ENCODE measurements at places on chromosomes 12 and 14.

DNA sequence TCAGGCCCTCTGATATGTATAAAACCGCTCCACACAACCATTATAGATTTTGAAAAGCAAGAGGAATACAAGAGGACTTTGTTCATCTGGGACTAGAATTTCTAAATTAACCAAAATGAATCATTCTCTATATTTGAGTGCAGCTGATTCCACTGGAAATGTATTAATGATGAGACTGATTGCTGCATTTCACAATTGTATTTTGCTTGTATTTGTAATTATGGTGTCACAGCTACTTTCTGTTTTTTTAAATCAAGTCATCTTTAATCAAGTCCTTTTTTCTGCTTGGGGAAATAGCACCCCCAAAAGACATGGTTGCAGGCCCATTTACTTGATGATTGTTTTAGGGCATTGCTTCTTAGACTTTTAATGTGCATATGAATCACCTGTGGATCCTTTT, 162.4 kb downstream of the KICS2 start:
- no peak for DNase-seq

GRCh38 chr12:48034835-48035805, 30.8 kb upstream of the COL2A1 start:
- DNase-seq: no peak

DNA sequence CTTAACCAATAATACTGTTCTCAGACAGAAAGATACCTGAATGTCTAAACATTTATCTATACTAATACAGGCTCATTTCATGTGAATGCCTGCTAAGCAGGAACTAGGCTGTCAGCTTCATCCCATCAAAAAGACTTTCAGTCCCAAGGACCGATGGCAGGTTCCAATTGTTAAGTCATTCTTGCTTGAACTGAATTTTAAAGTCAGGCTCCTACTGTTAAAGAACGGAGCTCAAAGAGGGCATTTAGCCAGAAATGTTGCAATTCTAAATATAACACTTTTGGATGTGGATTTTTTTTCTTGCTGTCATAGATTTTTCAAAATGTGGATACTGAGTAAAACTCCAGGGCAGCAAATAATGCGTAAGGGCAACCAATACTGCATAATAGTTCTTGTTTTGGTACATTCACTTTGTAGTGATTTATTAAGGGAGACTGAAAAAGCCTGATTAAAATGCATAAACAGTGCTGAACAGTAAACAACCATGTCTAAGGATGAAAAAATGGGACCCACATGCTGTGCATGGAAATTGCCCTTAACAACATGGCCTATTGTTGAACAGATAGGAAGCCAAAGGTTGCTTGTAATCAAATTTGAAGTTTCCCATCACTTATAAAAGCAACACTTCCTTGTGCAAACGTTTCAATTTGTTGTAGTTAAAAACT, 38.6 kb upstream of the DBX2 start:
- no peak for DNase-seq

GRCh38 chr14:74612350-74613021, 449 bp upstream of the LTBP2 start:
- peak; percentile 78 for DNase-seq

- DNase-seq: no peak
Observed at GRCh38 chr12:83015390-83016217, 328.9 kb downstream of the TMTC2 start.

DNA sequence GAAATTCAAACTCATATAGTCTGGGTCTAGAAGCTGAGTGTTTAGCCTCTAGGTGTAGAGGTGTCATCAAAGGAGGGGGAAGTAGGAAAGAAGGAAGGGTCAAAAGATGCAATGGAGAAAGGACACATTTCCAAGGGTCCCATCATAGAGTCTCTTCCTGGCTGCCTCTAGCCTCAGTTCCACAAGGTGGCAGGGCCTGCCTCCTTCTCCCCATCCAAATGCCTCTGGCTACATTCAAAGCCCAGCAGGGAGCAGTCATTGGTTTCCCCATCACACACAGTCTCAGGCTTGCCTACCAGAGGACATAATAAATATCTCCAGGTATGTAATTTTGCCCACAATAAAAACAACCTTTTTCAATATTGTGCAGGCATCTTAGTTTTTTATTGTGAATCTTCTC, 2.1 kb upstream of the CCT2 start:
- no peak for DNase-seq

DNA sequence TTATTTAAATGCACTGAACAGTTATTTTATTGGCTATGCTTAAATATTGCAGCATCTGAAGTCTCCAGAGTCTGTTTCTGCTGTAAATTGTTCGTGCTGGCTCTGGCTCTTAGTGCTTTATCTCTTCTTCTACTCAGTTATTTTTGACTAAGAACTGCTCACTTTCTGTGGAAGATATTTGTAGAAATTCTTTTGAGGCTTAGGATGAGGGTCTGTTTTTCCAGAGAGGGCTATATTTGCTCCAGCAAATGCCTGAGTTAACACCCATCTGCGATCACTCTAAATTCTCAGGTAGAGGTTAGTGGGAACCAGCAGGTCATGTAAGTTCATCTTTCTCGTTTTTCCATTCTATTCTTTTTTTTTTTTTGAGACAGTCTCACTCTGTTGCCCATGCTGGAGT, 71.1 kb downstream of the ARL6IP4 start:
- DNase-seq: no peak

DNA sequence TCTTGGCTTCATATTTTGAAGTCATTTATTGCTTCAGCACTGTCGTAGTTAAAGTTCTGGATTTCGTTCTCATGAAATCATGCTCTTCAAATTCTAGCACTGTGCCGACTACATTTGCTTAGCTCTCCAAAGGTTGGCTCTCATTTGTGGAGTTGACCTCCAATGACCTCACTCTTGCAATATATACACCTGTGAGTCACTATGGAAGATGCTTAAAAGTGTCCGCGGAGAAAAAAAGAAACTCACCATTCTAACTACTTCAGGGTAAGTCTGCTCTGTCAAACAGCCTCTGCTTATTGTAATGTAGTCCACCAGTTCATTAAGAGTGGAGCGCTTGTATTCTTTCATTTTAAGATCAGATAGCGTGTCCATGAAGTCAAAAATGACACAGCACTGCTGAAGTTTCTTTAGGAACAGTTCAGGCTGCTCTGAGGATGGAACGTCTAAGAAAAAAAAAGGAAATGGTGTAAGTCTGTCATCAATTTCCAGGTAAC, 89.7 kb downstream of the PPP2R5E start:
- DNase-seq: no peak

GRCh38 chr14:74763803-74764531, 851 bp downstream of the YLPM1 start:
- DNase-seq: peak; percentile 20
